ENCODE measurements at places on chromosomes 3 and 15. TPM values are rescaled to one million over a fixed set of nuclear protein-coding genes. Genes with fewer than 3 reads are reported as not detected.

Gene NOX5
- 339 TPM for total RNA-seq

Gene SYNPR
- total RNA-seq, result not detected

Gene VPS39
- total RNA-seq, result 46.4 TPM

Gene NAA50
- 859 TPM for total RNA-seq

DNA sequence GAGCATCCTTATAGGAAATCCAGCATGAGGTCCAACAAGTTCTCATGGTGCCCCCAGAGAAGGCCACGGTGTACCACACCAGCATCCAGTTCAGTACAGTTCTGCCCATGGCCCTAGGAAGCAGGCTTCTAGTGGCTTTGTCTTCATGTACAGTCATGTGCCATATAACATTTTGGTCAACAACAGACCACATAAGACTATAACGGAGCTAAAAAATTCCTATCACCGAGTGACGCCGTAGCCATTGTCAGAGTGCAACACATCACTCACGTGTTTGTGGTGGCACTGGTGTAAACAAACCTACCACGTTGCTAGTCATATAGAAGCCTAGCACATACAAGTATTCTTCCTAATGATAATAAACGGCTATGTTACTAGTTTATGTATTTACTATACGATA, 209.0 kb downstream of the ARRDC4 start:
- no peak for DNase-seq

DNA sequence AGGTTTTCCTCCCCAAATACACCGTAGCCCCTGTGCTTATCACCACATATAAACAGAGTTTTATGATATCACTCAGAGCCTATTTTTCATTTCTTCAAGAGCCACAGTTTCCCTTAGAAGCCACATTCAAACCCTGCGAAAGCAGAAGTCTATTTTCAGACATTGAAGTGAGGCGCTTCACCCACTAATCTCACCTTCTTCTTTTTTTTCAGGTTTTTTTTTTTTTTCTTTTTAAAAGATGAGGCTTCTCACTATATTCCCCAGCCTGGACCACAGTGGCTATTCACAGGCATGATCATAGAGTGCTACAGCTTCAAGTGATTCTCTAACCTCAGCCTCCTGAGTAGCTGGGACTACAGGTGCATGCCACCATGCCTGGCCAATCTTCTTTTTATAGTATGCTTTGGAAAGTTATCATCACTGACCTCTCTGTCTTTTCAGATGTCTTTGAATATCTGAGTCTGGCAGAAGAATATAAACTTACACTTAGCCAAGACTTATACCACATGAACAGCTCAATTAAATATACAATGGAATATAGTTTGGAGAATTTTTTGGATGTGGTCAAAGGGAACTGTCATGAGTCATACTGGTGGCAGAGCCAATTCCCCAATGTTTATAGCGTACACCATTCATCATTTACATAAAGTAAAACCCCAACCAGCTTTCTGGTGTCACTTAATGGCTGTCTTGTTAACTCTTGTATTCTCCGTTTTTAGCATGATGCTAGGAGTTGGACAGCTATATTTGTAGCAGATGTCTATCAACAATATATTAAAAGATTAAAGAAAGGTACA, 59.7 kb upstream of the CCDC50 start:
- peak; percentile 48 for DNase-seq

DNA sequence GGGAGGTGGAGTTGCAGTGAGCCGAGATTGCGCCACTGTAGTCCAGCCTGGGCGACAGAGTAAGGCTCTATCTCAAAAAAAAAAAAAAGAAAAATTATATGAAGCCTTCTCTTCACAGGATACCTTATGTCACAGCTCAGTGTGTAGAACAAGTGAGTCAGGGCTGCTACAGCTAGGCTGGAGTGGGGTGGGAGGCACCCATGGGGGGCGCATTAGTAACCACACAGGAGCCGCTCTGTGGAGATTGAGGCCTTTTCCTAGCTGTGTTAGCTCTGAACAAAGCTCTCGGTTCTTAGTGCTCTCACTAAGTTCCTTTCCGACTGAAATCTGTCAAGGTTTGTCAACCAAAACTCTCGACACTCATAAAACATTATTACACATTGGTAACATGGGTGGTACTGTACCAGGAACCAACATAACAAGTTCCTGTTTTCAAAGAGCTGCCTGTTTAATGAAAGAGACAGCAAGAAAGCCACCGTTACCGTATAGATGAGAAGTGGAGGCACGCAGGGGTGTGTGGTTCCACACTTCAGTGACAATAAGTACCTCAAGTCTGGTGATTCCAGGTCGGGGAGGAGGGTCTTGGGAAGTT, 4.5 kb downstream of the LRRC31 start:
- no peak for DNase-seq

GRCh38 chr3:63891518-63891917, 20.7 kb downstream of the SCAANT1 start:
- no peak for DNase-seq

DNA sequence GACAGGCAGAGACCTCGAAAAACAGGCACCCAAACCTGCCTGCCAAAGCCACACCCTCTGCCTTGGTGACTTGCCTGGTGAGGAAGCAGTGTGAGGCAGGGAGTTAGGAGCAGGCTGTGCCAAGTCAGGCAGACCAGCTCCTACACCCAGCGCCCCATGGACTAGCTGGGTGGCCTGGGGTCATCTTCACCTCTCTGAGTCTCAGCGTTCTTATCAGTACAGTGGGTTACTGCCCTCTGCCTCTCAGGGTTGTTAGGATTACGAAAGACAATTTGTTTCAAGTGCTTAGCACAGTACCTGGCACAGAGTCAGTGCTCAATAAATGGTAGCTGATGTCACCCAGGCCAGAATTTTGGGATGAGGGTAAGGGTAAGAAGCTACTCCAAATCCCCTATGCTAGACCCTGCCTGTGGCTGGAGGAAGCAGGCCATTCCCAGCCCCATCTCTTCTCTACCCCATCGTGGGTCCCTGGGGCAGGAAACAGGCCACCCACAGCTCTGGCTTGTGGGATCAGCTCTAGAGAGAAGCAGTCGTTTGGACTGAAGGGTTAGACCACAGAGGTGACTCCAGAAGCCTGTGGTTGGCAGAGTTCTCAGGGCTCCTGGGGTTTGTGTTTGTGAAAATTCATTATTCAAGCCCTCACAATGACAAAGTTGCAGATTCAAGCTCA, 10.1 kb downstream of the SLC51B start:
- peak; percentile 43 for DNase-seq

DNA sequence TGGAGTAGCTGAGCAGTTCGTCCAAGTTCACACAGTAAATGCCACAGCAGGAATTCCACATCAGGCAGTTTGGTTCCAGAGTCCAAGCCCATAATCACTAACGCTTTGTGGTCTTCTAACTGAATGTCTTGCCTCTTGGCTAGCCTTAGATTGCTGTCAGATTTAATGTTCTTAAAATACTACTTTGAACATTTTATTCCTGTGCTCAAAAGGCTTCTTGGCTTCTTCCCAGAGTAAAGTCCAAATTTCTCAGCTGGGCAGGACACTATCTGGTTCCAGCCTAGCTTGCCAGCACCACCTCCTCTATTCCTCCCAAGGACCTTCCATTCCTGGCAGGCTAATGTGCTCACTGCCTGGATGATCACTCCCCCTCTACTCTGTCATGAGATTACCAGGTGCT, 256.9 kb downstream of the SQOR start:
- DNase-seq, result no peak

DNA sequence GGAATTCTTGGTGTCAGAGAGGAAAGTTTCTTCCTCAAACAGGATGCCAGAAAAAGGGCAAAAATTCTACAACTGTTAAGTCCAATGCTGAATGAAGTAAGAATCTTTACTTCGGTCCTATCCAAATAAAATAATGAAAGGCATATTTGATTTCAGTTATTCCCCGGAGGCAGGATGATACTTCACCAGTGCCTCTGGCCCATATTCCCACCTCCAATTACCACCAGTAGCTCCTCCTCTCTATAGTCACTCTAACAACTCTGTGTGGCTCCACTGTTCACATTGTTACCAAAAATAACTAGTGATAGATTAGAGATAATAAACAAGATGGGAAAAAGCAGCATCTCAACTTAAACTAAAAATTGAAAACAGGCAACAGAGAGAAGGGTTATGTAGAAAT, 20.7 kb downstream of the MAP1A start:
- DNase-seq, result no peak

GRCh38 chr15:100861511-100861991, 18.1 kb upstream of the ALDH1A3 start:
- no peak for DNase-seq
